ENCODE measurements at places on chromosomes 1 and 21.
A peak's percentile ranks its signal among the peaks of the same experiment; 100 is the strongest.

GRCh38 chr1:159197561-159198557 lies 6.8 kb upstream of the ACKR1 start:
- peak; percentile 36 for DNase-seq

DNA sequence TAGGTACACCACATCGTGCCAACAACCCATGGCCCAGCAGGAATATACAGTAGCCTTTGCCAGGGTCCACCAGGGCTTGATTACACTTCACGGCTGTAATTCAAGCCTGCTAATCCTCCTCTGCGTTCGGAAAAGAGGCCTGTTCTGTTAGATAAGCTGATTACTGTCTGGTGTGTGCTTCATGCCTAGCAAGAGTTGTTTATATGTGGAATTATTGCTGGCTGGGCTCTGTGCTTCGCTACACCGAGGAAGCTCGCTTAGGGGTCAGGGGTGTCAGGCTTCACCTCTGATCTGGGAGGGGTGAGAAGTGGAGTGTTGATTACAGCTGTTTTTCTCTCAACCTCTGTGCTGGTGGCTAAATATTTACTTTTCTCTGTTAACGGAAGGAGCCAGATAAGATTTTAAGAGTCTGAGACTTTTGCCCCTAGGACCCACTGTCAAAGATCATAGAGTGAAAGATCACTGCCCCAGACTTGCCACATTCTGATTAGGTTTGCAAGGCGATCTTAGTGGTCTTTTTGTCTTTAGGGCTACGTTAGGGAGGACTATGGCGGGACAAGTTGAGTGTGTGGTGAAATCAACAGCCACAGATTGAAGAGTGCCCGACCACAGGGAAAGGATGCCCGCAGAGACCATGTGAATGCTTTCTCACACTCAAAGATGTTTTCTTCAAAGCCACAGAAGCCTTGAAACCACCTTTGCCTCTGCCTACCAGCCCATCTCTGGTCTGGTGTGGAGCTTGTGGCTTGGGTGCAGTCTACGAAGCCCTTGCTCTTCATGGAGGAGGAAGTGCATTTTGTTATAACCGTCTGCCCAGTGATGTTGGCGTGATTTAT lies 216.1 kb downstream of the PBX1 start:
- DNase-seq, result peak; percentile 82

- DNase-seq, result no peak
These were observed 43.7 kb upstream of the CACYBP start for GRCh38 chr1:174956086-174956485.

DNA sequence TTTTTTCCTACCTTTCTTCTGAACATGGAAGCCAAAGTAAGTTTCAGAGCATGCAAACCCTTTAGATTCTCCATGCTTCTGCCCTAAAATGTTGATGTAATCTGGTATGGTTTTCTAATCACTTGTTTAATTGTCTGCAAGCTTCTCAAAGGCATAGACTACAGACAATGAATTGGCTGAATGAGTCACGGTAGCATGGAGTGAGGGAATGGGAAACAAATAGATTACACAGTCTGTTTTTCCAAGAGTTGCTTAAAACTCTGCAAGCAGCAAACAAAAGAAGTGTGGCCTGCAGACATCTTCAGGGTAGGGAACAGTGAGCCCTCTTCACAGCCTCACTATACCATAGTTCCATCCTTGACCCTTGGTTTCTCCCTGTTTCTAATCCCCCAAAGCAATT lies 326.0 kb downstream of the BARHL2 start:
- DNase-seq, result no peak

- DNase-seq, result no peak
These were observed 8.9 kb downstream of the SPATA46 start for GRCh38 chr1:162367772-162368171.

DNA sequence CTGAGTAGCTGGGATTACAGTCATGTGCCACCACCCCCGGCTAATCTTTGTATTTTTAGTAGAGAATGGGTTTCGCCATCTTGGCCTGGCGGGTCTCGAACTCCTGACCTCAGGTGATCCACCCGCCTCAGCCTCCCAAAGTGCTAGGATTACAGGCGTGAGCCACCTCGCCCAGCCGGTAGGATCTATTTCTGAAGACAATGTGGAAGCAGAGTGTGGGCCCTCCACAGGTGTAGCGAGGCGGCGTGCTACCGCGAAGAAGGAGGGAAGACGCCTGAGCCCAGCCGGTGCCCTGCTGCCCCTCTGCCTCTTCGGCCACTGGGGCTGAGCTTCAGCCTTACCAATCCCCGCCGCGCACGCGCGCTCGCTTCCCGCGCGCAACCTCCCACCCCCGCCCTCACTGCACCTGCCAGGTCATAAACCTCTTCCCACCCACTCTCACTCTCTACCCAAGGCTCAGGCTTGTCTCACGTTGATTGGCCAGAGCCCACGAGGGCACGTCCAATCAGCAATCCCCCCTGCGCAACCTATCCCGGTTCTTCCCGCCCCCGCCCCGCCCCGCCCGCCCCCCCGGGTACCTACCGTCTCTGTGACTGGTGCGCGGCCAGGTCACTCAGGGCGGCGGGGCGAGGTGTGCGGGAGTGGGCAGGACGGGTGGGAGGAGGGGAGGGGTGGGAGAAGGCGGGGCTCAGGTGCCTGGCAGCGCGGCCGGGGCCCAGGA lies 409 bp upstream of the HOOK1 start:
- DNase-seq, result no peak

- no peak for DNase-seq
These were observed 948 bp downstream of the FBXO2 start for GRCh38 chr1:11653101-11653860.

- DNase-seq, result no peak
These were observed 687 bp downstream of the TGFBR3 start for GRCh38 chr1:91885213-91885715.

DNA sequence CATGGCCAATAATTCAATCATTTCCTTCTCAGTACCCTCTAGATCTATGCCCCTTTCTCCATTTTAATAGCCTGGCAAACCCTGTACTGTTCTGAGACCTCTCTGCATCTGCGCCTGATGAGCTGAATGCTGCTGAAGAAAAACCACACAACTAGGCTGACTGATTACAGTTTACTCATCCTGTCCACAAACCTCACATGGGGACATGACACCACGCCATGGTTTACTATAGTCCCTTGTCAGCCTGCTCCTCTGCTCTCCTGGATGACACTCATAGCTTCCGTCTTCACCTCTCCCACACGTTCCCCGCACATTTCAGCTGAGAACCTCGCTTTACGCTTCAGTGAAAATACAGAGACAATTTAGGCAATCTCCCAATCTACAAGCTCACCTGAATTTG lies 59.7 kb downstream of the DESI2 start:
- peak; percentile 29 for DNase-seq

- peak; percentile 1 for DNase-seq
These were observed 1.7 kb downstream of the TFAP2E start for GRCh38 chr1:35574655-35575415.

- DNase-seq, result no peak
These were observed 24.2 kb upstream of the RGL1 start for GRCh38 chr1:183780757-183781156.

GRCh38 chr21:38436341-38436740 lies 61.9 kb downstream of the ERG start:
- DNase-seq, result no peak

DNA sequence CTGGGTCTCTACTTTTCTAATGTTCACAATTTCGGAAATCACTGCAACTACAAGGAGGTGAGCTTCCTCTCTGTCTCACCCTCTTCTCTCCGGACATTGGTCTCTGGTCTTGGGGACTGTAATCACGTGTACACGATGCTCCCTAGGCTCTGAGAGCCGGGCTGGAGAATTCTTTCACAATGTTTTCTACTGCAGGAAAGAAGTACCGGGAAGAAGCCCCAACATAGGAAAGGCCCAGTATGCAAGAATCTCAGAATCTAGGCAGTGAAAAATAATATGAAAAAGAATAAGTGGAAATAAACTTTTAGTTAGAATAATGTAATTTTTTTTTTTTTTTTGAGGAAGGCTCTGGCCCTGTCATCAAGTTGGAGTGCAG lies 13.5 kb upstream of the HJV start:
- DNase-seq, result peak; percentile 60

- no peak for DNase-seq
These were observed 393.2 kb upstream of the CXADR start for GRCh38 chr21:17119466-17120297.

DNA sequence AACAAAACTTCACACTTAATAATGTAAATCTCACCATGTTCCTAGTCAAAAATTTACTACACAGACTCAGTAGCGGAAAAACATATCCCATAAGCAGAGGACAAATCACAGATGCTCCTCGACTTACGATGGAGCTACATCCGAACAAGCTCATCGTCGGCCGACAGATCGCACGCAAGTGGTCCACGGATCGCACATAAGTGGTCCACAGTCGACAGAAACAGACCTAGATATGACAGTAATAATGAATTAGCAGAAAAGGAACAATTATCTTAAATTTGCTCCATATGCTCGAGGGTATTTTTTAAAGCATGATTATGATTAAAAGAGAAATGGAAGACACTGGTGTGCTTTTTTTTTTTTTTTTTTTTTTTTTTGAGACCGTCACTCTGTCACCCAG lies 36.3 kb downstream of the WDR4 start:
- DNase-seq, result no peak

GRCh38 chr1:159854693-159855192 lies 7.7 kb downstream of the VSIG8 start:
- DNase-seq, result peak; percentile 53

DNA sequence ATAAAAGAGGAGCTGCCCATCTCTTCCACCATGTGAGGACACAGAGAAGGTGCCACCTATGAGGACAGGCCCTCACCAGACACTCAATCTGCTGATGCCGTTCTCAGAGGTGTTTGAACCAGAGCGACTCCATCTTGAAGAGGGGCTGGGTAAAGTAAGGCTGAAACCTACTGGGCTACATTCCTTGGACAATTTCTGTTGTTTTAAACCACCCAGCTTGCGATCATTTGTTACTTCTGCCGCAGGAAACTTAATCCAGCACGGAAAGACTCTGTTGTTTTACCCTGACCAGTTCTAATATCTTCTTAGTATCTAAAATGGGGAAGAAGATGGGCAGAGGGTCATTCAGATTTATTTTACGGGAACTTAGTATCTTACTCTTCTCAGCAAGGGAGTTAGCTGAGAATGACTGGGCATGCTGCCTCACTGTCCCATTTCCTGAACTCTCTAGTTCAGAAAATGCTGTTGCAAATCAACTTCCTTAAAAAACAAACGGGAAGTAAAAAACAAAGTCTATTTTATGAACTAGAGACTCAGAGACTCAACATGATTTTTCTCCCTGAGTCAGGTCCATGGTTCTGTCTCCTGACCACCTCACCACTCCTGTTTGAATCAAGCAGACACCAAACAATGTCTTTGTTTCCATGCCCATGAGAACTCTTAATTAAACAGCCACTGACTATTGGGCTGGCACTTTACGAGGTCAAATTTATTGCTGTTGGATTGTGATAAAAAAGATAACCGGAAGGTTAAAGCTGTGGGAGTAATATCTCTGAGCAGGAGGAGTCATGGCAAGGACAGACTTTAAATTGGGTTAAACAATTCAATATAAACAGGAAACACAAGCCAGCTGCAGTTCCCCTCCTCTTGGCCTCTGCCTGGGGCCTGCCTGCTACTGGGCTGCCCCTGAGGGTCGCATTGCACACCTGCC lies 23.8 kb upstream of the IFNAR1 start:
- peak; percentile 93 for DNase-seq

DNA sequence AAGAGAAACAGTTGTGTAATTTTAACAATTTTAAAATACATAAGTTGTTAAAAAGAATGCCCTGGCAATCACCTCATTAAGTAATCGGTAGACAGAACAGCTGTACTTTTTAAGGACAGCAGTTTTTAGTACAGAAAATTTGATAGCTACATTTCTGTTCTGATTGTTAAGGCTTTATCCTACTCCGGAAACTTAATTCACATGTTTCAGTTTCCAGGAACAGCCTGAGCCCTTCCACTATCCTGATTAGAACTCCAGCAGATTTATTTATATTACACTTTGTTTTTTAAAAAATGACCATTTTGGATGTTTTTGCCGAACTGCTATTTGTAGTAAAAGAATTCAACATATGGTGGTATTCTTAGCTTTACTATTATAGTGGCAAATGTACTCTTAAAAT lies 8.7 kb downstream of the PRRC2C start:
- DNase-seq, result no peak

DNA sequence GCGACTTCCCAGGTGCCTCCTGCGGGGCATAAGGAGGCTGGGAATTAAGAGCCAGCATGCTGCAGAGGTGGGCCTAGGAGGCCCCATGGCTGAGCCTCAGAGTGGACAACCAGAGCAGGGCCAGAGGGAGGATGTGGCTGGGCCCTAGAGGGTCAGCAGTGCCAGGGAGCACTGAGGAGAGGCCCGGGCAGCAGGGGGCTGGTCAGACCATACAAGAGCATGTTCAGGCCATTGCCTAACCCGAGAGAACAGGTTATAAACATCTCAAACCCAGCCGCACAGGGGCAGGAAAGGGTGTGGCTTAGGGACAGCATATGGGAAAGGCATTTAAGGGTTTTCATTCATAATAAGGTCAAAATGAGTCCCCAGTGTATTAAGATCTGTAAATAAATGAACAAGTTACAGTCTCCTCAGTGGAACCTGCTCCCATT lies 51.1 kb downstream of the IER5 start:
- DNase-seq, result no peak

- no peak for DNase-seq
These were observed 25.9 kb downstream of the EPHX1 start for GRCh38 chr1:225835856-225836255.

DNA sequence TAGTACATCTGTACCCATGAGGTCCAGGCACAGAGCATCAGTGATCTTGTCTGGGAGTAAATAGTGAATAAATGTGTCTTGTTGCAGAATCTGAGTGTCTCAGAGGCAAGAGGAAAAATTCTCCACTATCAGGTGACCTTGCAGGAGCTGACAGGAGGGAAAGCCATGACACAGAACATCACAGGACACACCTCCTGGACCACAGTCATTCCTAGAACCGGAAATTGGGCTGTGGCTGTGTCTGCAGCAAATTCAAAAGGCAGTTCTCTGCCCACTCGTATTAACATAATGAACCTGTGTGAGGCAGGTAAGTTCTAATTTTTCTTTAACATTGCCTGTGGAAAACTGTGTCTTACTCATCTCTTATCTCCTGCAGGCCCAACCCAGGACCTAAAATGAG lies 43.1 kb downstream of the IL12RB2 start:
- DNase-seq, result no peak

DNA sequence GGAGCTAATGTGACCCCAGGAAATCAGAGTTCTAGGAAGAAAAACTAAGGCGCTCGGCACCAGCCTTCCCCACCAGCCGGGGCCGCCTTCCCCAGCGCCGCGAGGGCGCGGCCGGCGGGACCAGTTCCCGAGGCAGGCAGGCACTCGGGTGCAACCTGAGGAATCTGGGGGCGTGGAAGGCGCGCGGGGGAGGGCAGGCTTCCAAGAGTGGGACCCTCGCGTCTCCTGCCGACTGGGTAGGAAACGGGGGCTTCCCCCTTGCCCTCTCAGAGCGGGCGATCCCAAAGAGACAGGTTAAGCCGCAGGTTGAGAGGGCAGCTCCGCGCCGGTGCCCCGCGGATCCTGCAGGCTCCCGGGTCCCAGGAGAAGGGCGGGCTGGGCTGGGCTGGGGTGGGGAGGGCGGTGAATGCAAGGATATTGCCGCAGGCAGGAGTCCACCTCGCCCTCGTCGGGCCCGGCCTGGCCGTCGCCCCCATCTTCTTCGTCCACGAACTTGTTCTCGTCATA lies 431 bp downstream of the ARPC5 start:
- DNase-seq, result no peak

GRCh38 chr1:40756523-40756922 lies 27.1 kb upstream of the KCNQ4 start:
- DNase-seq, result no peak

All from MV-4-11 (cell line).